Neural progenitor cell (in vitro differentiated cells): ENCODE measurements at places on chromosomes 7 and 10. TPM values are rescaled to one million over a fixed set of nuclear protein-coding genes. Genes with fewer than 3 reads are reported as not detected.

ATP6V0A4 gene
- 0.36 TPM in 1 of 2 replicates, not detected in the other for total RNA-seq

ANKRD2 gene
- total RNA-seq = not detected in 2 replicates

RBP3 gene
- not detected in 2 replicates for total RNA-seq

ASB15 gene
- not detected in 2 replicates for total RNA-seq

EIF5AL1 gene
- total RNA-seq = 0.24 and 0.31 TPM in 2 replicates

OR2A7 gene
- total RNA-seq = 0.15 and 0.74 TPM in 2 replicates

SLC37A3 gene
- 83.4 and 84.7 TPM in 2 replicates for total RNA-seq

SPDYE5 gene
- total RNA-seq = not detected in 2 replicates

PRSS37 gene
- total RNA-seq = not detected in 2 replicates

PLXNA4 gene
- 0.49 and 1.4 TPM in 2 replicates for total RNA-seq

PITX3 gene
- total RNA-seq = 0.46 TPM in 1 of 2 replicates, not detected in the other

RADIL gene
- 3.1 and 5.8 TPM in 2 replicates for total RNA-seq

FFAR4 gene
- total RNA-seq = 0.04 and 0.06 TPM in 2 replicates

- no peak for DNase-seq
Measured at GRCh38 chr7:131741446-131741845, 185.0 kb upstream of the PODXL start.

- DNase-seq = no peak
Measured at GRCh38 chr10:89609833-89610346, 35.2 kb downstream of the PANK1 start.

- no peak for DNase-seq
Measured at GRCh38 chr10:114855776-114856543, 34.4 kb downstream of the FHIP2A start.

- DNase-seq = no peak
Measured at GRCh38 chr10:25064401-25064800, 48.0 kb downstream of the THNSL1 start.

DNA sequence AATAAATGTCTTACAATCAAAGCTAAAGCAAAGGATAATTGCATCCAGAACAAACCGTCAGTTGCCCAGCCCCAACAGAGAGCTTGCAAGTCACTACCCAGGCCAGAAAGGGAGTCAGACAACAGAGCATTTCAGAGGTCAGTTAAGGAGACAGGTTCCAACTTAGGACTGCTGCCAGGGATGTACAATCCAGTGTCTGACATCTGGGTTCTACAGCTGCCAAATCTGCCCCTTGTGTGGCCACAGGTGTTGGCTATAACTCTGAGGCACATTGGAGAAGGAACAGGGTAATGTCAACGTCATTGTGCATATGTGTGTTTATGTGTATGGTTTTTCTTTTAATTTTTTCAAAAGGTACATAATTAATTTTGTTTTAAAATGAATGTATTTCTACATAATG lies 85.2 kb upstream of the GLCCI1 start:
- DNase-seq = no peak

DNA sequence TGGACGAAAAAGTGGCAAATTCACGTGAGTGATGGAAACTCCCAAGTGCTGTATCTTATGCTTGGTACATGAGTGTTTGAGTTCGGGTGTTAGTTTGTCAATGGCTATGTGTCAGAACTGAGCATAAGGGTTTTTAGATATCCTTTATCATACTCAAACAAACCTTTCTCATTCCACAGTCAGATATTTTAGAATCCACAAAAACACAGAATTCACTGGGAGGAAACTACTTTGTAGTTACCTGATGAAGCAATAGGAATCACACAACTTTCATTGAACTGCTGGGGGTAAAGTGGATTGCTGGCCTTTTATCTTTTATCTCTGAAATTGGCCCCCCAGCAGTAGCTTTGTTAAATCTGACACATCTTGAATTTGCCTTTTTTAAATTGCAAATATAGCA lies 64.0 kb downstream of the DKK1 start:
- no peak for DNase-seq

- DNase-seq = no peak
Measured at GRCh38 chr10:128161031-128161430, 34.8 kb upstream of the MKI67 start.

- DNase-seq = no peak
Measured at GRCh38 chr10:132385389-132385667, 11.7 kb upstream of the PWWP2B start.

GRCh38 chr7:14598978-14599377 lies 303.6 kb downstream of the DGKB start:
- no peak for DNase-seq

- no peak for DNase-seq
Measured at GRCh38 chr7:131673576-131673975, 117.1 kb upstream of the PODXL start.

DNA sequence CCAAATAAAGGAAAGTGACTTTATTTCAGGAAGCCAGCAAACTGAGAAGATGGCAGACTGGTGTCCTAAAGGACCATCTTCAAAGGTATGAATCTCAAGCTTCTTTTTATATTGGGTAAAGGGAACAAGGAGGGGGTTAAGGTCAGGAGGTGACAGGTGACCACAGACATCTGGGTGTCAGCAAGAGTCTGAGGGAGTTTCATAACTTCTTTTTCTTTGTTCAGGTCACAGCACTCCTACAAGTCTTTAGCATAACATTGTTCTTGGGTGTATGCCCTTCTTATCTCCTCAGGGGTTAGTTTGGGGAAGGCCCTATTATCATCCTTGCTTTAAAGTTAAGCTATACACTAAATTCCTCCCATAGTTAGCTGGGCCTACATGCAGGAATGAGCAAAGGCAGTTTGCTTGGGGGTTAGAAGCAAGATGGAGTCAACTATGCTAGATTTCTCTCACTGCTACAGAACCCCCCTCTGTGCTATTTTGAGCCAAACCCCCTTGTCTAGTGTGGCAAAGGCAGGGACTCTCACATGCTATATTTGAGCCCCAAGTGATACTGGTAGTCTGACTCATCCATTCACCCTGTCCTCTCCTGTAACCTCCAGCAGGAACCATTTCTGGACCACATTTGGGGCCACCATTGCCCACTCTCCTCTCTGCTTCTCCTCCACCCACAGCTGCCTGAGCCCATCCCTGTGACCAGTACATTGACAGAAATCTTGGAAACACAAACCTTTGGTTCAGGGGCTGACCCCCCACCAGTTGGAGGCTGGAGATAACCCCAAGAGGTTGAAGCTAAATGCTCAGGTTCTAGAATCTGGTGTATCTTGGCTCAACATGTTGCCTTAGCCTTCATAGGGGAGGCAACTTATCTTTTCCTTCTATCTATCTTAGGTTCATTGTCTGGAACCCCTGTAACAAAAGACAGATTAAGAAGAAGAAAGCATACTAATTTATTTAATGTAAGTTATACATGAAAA lies 55.5 kb upstream of the LRGUK start:
- DNase-seq = no peak

GRCh38 chr7:43729924-43730248 lies 563 bp upstream of the COA1 start:
- DNase-seq = no peak

GRCh38 chr10:14074062-14074884 lies 256.5 kb downstream of the FRMD4A start:
- no peak for DNase-seq

DNA sequence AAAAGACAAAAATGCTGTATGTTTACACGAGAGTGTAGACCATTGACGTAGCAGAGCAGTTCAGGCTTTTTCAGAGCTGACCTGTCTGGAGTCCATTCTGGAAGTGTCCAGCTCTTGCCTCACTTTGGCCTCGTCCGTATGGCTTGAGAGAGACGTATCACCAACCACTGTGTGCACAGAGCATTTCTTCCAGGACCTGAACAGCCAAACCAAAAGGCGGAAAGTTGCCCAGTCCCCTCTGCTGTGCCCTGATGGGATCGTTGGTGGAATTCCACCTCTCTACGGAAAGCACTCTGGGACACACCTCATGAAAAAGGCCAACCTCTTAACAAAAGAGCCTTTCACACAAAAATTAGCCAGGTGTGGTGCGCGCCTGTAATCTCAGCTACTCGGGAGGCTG lies 184.7 kb upstream of the SH2B2 start:
- no peak for DNase-seq

- DNase-seq = no peak
Measured at GRCh38 chr7:70346844-70347462, 748.7 kb downstream of the AUTS2 start.

DNA sequence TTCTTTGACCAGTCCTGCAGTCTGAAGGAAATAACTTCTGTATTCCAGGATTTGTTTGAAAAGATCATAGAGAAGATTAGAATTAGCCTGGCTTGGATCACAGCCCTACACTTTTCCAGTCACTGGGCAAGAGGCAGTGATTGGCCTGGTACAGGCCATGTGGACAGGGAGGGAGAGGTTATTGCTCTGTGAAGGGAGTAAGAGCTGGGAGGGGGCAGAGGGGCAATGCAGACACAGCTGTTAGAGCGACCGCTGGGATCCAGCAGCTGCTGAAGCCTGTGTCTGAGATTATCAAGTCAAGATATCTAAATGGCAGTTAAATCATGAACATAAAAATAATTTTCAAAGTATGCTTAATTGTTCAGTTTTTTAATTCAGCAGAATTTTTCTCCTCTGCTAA lies 257.3 kb downstream of the SDK1 start:
- DNase-seq = no peak

DNA sequence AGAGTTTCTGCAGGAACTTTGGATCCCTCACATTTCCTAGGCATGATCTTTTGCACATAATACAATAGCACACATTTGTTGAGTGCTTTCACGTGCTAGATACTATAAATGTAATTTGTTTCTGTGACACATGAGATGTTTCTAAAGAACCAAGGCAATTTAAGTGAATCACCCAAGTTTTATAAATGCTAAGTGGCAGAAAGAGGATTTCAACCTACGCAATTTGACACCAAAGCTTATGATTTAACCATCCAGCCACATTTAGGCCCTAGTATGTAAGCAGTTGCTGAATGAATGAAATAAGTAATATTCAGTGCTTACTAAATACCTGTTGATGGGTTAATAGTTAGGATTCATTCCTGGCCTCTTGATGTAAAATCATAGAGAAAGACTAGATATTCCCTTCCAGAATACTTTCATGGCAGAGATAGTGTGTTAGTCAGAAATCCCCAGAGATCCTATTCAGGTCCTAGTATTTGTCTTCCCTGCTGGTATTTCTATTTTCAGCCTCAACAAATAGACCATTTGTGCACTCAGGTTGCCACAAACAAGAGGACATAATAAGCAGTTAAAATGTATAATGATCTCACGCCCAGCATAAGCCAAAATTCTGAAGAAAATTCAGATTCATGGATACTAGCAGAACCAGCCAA lies 572.6 kb downstream of the IPMK start:
- DNase-seq = no peak

DNA sequence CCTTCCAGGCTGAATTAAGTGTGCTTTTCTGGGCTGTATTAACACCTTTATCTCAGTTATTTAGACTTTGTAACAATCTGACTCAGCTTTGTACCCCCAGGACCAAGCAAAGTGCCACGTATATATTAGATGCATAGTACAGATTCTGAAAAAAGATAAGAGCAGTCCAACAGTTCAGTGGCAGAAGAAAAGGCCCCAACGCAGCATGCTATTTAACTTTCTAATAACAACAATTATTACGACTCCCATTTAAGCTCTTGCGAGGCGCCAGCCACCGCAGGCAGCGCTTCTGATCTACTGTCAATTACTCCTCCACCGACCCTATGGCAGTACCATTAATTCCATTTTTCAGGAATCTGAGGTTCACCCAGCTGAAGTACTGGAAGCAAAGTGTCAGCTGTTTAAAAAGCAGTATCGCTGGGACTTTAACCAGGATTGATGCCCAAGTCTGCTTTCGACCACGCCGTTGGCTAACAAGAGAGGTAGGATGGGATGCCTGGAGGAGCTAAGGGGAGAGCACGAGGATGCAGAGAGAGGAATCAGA lies 638 bp downstream of the LIPA start:
- no peak for DNase-seq

DNA sequence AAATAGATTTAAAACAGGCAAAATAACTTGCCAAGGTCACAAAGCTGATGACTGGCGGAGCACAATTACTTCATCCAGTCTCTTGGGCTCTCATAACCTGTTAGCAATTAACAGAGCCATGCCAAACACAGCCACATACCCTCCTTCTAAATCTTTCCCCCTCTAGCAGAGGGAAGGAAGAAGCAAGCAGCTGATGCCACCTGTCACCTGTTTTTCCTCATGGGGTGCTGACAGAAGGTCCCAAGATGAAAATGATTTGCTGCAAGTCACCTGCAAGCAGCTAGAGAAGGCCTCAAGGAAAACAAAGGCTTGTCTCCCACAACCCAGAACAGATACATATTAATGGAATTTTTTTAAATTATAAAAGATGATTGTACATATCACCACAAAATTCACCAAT lies 117.8 kb downstream of the GFRA1 start:
- DNase-seq = no peak

- DNase-seq = no peak
Measured at GRCh38 chr10:108848046-108848445, 1075.3 kb downstream of the XPNPEP1 start.

DNA sequence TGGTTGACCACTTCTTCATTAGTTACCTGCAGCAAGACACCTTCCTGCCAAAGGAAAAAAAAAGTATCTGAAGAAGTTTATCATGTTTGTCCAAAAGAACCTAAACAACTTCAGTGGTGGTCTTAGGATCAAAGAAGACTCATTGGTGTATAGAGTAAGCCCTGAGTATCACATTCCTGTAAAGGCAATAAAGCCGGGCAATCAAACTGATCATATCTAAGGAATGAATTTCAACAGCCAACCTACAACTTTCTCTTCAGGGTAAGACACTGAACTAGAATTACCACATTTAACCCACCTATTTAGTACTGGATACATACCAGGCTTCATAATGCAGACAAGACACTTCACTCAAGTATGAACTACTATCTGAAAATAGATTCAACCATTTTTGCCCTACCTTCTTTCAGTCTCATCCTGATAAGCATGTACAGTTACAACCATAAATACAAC lies 10.1 kb downstream of the HNRNPA2B1 start:
- no peak for DNase-seq

GRCh38 chr7:87598234-87599009 lies 2.3 kb downstream of the ABCB1 start:
- no peak for DNase-seq

- no peak for DNase-seq
Measured at GRCh38 chr7:6725003-6725402, 18.3 kb upstream of the ZNF12 start.

DNA sequence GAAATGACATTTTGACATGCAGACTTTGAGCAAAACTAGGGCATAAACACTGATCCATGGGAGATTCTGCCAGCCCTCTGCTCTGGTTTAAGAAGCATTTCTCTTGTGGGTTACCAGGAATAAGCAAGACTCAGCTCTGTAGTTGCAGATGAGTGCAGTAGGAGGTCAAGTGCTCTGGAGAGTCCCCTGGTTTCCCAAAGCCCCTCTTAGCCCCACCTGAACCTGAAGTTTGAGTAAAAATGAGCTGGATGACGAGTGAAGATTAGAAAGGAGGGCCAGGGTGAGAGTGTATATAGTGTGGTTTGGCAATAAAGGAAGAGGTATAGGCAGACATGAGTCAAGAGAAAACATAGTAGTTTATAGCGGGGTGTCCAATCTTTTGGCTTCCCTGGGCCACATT lies 220.3 kb downstream of the ARL4A start:
- DNase-seq = no peak

DNA sequence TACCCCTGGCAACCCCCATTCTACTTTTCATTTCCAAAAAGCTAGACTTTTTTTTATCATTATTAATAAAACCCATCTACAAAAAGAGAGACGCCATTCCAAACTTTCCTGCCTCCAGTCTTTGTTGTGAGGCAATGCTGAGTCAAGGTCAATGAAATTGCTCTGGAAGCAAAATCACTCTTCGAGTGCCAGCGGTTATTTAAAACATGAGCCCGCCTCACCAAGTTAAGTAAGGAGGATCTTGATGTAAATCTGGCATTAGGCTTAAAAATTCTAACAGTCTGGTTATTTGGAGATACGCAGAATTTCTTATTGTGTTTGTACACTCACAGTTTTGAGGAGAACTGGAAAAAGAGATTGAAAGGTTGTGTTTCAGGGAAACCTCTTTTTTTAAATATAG lies 1196.3 kb downstream of the TYW1 start:
- DNase-seq = no peak
